Naive thymus-derived CD8-positive, alpha-beta T cell (primary cell): ENCODE measurements at places on chromosomes 4 and X.

DNA sequence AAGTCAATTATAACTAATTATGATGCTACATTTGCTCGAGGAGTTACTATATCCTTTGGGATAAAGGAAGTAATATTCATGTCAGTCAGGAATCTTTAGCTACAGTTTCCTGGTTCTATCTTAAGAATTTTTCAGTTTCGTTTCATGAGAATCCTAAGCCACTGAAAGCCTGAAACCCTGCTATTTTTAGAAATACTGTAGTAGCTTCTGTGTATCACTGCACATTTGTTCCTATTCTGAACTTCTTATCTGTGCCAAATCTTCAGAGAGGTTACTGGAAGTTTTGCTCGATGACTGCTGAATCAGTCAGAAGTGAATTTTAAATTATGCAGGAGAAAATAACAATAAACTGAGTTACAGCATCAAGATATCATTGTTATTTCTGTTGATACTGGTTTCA lies 249.2 kb downstream of the TENM3 start:
- DNase-seq: no peak

DNA sequence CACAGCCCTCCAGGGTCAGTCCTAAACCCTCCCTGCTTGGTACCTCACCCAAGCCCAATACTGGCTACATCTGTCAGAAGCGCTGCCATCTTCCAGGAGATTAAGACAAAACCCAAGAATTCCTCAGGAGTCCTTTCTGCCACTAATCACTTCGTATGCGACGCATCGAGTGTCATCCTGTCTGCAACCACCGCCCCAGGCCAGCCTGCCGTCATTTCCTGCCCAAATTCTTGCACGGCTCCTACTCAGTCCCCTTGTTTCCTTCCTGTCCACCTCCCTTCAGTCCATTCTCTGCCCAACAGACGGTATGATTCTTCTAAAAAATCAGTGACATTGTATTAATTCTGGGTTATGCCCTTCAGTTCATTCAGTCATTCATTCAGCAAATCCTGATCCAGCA lies 113.6 kb downstream of the NFKB1 start:
- no peak for DNase-seq

- no peak for DNase-seq
These were observed 118.0 kb upstream of the WDFY3 start for GRCh38 chr4:85084371-85085094.

GRCh38 chrX:21764008-21764407 lies 6.1 kb upstream of the SMPX start:
- no peak for DNase-seq

DNA sequence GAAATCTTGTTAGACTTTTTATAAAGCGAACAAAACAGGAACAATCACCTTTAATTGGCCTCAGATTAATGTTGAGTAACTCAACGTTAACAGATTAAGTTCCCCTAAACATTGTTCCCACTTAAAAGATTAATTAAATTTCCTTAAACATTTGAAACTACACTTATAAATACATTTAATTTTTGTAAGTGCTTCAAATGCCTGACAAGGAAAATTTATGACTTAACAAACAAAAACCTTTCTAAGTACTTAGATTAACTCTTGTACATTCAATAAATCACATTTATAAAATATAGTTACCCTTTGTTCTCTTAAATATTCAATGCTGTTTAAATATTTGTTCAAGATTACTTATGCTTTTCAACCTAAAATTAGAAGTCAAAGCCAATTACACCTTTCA lies 39.4 kb upstream of the OCIAD2 start:
- DNase-seq: no peak

- DNase-seq: no peak
These were observed 80.1 kb upstream of the MAML3 start for GRCh38 chr4:140233791-140234696.

DNA sequence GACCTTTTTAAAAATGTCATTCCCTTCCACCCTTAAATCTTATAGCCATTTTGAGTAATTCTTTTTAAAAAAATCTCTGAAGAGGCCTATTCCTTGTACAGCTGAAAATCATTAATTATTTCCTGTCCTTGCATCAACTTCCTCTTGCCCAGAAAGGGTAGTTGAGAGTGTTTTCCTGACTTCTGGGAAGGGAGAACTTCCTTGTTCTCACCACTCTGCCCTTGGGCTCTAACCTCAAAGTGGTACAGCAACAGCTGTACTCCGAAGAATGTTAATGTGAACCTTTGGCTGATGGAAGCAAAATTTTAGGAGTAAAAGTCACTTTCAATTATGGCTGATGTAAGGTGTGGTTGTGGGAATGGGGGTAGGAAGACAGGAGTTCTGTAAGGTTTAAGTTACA lies 15.1 kb upstream of the FABP2 start:
- DNase-seq: no peak

DNA sequence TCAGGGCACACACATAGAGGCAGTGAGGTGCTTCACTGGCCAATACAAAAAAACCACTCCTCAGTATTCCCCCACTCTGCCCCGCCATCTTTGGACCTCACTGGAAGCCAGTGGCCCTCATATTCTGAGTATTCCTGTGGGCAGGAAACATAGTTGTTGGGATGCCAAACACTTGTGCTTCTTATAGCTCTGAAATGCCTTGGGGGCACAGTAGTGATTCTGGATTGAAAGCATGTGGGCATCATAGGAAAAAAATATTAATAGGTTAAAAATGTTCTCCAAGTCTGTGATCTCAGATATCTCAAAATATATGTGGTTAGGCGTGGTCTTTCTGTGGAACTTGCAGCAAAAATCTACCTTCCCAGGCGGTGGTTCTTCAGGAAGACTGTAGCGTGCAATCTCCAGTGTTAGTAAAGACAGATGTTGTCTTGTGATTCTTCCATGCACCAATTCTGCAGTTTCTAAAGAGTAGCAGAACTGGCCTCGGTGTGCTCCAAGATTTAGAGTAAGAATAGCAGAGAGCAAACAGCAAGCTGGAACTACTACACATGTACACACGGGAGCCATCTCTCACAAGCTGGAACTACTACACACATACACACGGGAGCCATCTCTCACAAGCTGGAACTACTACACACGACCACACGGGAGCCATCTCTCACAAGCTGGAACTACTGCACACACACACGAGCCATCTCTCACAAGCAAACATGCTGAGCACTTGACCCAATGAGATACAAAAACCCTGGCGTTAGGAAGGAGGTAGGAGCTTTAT lies 8.0 kb upstream of the TENM3 start:
- no peak for DNase-seq

GRCh38 chr4:47704693-47705325 lies 133.1 kb downstream of the CORIN start:
- no peak for DNase-seq

- DNase-seq: no peak
These were observed 439.4 kb upstream of the KLHL4 start for GRCh38 chrX:87078231-87078630.
